ENCODE measurements at places on chromosomes 5 and 9.

- DNase-seq, result no peak
Measured at GRCh38 chr5:94374336-94374735, 244.1 kb downstream of the KIAA0825 start.

DNA sequence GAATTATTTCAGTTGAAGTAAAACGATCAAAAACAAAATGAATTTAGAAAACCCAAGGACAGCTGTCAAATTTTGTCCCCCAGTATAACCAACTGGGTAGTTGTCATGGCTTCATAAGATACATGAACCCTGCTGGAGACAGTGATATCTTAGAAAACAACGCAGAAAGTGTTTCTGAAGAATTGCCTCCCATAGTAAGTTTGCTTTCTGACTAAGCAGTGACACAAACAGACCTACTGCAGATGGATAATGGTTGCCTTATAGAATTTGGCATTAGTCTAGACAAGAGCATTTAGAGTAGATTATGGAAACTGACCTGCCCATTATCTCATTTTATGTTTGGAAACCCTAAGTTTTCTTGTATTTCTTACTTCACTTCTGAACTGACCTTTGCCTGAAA, 187.7 kb upstream of the KCNN2 start:
- no peak for DNase-seq

GRCh38 chr9:130191749-130192120, 19.5 kb downstream of the NCS1 start:
- no peak for DNase-seq

DNA sequence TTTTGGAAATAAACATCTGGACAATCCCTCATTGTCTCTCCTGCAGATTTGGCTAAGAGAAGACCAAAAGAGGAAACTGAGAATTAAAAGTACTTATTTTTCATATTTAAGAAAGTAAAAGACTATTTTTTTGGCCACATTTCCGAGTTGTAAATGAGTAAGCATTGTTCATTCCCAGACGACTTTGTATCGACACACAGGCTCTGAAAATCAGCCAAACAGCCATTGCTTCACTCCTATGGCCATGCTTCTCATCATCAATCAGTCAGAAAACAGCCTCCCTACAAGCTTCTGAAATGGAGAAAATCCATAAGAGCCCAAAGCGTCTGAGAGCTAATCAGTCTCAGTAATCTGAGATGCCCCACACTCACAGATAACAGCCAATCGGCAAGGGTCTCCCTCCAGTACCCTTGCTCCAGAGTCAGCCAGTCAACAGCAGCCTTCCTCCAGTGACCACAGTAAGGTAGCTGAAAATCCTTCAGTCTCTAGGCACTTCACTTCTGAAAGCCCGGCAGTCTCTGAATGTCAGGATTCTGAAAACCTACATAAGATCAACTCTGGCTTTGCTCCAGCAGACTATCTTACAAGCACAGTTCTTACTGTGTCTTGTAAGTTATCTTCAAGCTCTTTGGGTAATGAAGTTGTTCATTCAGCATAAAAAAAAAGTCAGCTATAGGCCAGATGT, 30.9 kb downstream of the CDO1 start:
- DNase-seq, result no peak

- no peak for DNase-seq
Measured at GRCh38 chr9:35854091-35854762, 16.0 kb downstream of the OR13J1 start.

GRCh38 chr5:40442346-40442745, 237.4 kb upstream of the PTGER4 start:
- no peak for DNase-seq

- no peak for DNase-seq
Measured at GRCh38 chr5:84603568-84604185, 219.0 kb upstream of the EDIL3 start.

DNA sequence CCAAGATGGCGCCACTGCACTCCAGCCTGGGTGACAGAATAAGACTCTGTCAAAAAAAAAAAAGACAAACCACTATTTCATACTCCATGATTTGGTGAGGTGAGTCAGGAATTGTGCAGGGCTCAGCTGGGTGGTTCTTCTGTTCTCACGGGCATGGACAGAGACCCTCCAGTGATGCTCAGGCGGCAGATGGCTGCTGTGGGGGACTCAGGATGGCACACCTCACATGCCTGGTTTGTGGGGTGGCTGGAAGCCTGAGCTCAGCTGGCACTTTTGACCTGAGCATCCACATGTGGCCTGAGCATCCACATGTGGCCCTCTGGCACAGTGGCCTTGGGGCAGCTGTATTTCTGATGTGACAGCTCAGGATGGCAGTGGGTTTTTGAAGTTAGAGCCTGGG, 217.2 kb downstream of the IRX2 start:
- no peak for DNase-seq

DNA sequence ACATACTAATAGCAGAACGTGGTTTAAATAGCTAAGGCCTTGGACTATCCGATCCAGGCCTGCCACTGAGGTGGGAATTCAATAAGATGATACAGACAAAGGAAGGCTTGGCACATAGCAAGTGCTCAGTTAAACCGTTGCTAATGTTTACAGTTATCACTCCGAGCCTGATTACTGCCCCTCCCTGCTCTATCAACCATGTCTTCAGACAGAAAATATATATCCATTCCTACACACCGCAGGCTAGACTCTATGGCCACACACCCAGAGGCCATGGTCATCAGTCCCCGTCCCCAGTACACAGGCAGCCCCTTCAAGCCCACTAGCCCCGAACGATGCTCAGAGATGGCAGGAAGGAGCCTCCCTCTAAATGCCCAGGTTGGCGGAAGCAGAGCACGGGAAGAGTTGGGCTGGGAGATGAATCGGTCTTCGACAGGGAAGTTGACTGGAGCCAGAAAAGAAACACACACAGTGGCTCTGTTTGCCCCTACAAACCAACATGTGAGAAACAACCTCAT, 49.7 kb upstream of the STXBP1 start:
- no peak for DNase-seq

DNA sequence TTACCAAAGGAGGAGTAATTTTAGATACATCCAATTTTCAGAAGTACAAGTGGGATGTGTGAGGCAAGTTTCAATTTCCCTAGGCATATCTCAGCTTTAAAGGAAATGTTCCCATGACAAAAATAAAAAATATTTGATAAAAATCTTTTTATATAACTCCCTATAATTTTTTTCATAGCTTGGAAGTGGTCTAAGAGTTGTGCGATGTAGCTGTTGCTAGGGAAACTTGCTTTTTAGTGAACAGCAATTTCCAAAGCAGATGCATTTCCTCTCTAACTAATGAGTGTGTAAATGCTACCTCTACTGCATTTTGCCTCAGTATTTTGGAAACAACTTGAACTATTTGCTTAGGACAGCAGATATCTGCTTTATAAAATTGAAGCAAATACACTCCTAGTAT, 39.6 kb downstream of the MACIR start:
- DNase-seq, result no peak

- DNase-seq, result no peak
Measured at GRCh38 chr5:55160493-55161209, 680 bp downstream of the GPX8 start.

DNA sequence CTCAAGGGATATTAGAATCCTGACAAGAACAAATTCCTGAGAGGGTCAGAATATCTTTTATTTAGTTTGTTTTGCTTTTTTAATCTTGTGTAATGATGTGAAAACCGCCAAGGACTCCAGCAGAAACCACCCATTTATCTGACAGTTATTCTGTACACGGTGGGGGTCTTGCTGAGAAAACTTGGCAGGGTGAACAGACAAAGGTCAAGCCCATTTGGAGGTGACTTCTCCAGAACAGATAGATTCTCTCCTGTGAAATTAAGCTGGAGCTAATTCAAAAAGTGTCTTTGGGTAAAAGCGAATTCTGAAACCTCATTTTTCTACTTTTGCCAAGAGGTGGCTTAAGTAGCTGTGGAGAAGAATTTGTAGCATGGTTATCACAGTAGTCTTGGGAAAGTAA, 484.4 kb downstream of the SPOCK1 start:
- no peak for DNase-seq

GRCh38 chr5:168320805-168321204, 29.4 kb downstream of the WWC1 start:
- DNase-seq, result no peak

DNA sequence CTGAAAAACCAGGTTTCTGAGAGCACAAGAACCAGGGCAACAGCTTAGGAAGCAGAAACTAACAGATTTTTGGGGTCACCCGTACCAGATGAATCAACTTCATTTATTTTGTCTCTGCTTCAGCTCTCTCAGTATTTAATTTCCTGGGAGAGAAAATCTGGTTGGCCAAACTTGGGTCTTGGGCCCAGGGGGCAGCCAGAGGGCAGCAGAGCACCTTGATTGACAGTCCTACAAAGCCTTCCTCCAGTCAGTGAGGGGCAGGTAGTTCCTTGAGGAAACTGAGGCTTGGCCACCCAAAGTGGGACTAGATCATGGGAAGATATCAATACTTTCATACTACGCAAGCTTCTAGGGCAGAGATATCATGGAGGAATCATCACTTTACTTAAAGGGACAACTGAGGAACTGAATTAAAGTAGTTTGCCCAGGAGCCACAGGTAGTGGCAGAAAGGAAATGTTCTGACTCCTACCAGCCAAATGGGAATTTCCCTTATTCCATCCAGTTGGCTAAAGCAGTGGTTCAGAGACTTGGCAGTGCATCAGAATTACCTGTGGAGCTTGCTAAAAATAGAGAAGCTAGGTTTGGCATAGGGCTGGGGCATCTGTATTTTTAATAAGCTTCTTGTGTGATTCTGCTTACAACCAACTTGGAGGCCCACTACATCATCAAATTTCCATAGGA, 21.5 kb upstream of the ARHGAP26 start:
- peak; percentile 11 for DNase-seq

- no peak for DNase-seq
Measured at GRCh38 chr5:2168601-2169429, 286.1 kb upstream of the IRX4 start.

DNA sequence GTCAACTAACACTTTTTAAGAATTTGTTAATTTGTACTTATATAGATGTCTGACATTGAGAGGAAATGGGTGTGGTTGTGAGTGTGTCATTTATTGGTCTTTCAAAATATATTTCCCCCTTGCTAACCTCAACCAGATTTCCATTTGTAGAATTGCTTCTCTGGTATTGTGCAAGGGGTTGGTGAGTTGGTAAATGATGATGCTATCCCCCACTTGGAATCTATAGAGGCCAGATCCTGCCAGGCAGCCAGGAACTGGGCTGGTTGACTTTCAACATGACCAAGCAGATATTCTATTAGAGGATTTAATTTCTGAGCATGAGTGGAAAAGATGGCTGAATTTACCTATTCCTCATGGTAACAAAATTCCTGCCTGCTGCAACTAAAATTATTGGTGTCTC, 306.6 kb upstream of the KIF2A start:
- no peak for DNase-seq

DNA sequence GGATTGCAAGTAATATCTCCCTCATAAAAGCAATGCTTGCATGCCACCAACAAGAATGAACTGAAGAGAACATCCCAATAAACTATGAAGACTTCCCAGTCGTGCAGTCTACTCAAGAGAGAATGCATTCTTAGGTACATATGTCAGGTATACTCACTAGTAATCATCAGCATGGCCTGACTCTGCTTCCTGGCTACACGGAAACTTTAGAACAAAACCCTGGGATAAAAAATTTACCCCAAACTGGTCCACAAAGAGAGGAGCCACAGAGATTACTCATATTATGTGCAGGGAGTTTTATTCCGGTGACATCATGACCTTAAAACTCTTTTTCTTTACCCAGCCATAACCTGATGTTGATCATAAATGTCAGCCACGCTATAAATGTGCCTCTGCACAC, 57.5 kb upstream of the PAPPA start:
- DNase-seq, result no peak

DNA sequence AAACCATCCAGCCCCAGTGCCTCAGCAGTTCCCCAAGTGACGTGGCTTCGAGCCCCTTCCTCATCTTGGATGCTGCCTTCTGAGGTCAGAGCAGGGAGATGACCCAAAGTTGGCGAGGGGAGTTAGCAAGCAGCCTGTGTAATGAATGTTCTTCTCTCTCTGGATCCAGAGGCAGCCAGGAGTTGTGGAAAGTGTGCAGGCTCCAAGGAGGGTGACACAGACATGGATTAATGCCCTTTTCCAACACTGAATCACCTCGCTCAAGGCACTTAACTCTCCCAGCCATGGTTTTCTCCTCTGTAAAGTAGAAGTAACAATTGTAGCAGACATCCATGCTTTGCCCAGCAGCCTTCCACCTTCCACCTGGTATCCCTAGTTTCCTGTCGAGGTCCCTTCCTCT, 64.6 kb upstream of the HAND1 start:
- DNase-seq, result no peak

DNA sequence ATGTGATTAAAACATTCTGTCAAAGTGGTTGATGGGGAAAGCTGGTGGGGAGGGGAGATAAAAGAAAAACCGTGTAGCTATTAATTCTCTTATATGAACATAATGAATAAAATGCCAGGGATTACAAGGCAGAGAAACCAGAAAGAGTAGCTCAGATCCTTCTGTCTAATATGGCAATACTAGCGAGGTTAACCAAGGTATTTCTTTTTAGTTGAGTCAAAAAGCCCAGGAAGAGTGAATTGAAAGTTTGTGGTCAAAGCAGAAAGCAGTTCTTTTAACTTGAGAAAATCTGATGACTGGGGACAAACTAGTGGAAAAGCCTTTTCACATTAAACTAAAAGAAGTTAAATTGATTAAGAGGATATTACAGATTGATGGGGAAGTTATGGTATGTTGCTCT, 76.0 kb downstream of the ERBIN start:
- DNase-seq, result no peak

GRCh38 chr5:40556811-40557210, 122.9 kb upstream of the PTGER4 start:
- no peak for DNase-seq

GRCh38 chr5:53779541-53779981, 219.1 kb downstream of the NDUFS4 start:
- DNase-seq, result no peak

- DNase-seq, result no peak
Measured at GRCh38 chr5:134227259-134227658, 1.4 kb upstream of the PPP2CA start.

DNA sequence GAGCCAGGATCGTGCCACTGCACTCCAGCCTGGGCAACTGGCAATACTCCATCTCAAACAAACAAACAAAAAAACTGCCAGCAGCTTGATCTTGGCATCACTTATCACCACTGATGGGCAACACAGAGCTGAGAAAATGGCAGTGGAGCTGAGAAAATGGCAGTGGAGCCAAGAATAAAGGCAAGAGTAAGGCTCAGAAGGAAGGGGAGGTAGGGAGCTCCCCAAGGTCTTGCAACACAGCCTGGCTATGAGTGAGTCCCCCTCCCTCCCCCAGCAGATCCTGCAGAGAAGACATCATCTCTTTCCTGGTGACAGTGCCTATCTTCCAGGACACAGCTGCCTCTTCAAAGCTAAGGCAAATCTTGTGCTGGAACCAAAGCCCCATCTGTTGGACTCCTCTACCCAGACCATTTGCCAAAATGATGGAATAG, 70.3 kb downstream of the UGCG start:
- DNase-seq, result no peak

Data from stimulated activated CD4-positive, alpha-beta T cell treated with anti-CD3 and anti-CD28 coated beads, TNF-alpha, amount 100 ng/mL, for 4 hours (primary cell).